ENCODE measurements at places on chromosomes 3 and 15.

GRCh38 chr15:34610354-34610753, 26.9 kb upstream of the GOLGA8B start:
- no peak for DNase-seq

GRCh38 chr3:64295594-64295993, 70.3 kb upstream of the PRICKLE2 start:
- no peak for DNase-seq

DNA sequence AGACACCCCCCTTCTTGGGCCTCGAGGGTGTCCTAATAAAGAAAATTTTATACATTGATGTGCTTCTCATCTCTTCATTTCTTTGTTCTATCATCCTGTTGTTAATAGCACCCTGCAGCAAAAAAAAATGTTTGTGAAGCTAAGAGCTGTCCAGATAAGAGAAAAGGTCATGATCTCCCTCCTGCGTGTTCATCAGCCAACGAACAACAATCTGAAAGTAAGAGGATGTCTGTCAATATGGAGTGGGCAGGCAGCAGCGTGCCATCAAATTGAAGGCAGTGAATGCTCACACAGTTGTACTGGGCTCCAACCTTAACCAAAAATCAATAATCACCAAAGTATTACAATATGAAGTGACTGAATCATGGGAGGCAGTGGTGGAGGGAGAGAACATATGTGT, 418.6 kb upstream of the ONECUT1 start:
- DNase-seq, result no peak

DNA sequence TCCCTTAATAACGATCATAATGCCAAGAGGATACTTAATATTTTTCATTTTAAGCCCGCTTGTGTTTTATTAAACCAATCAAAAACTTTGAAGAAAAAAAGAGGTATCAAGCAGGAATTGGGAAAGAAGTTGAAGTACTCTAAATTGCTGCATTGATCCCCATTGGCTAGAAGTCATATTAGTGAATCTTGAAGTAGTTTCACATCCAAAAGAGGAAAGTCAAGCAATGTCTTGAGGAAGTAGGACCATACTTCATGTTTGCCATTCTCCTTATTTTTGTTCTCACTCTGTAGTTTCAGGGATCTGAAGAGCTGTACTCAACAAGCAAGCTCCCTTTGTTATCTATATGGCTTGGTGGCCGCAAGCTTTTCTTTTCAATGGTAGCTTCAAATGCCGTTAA, 2.2 kb downstream of the SCAANT1 start:
- no peak for DNase-seq

- no peak for DNase-seq
Measured at GRCh38 chr3:39502838-39503145, 35.3 kb downstream of the MOBP start.

GRCh38 chr3:105195260-105195659, 171.4 kb upstream of the ALCAM start:
- DNase-seq, result no peak

GRCh38 chr3:24503616-24504113, 9.0 kb upstream of the THRB start:
- DNase-seq, result no peak

GRCh38 chr15:58114812-58115211, 23.4 kb upstream of the AQP9 start:
- DNase-seq, result no peak

DNA sequence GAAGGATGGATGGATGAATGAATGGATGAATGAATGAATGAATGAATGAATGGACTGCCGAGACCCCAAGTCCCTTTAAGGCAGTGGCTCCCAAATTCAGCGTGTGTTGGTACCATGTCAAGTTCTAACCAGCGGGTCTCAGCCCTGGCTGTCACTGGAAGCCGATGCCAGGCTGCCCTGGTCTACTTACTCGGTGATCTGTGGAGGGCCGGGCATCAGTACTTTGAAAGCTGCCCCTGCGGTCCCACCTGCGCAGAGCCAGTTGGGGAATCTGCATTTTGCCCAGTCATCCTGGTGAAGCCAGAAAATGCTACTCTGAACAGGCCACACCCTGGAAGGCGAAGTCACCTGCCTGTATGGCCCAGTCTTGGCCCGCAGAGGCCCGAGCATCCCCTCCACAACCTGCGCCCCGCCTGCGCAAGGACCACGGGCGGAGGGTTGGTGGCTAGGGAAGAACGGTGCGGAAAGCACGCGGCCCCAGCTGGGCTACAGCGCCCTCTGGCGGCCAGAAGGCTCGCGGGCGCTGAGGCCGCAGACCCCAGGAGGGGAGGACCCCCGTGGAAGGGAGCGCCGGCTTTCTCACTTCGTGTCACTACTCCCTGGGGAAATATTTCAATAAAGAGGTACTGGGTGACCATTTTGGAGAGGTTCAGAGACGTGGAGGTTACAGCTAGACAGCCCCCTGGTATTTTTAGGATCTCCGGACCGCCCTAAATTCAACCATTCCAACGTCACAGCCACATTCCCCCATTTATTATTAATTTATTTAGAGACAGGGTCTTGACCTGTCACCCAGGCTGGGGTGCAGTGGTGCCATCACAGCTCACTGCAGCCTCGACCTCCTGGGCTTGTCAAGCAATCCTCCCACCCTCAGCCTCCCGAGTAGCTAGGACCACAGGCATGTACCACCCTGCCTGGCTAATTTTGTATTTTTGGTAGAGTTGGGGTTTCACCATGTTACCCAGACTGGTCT, 34.9 kb downstream of the PRKCD start:
- peak; percentile 66 for DNase-seq

GRCh38 chr3:128435058-128435457, 31.6 kb downstream of the DNAJB8 start:
- DNase-seq, result no peak

DNA sequence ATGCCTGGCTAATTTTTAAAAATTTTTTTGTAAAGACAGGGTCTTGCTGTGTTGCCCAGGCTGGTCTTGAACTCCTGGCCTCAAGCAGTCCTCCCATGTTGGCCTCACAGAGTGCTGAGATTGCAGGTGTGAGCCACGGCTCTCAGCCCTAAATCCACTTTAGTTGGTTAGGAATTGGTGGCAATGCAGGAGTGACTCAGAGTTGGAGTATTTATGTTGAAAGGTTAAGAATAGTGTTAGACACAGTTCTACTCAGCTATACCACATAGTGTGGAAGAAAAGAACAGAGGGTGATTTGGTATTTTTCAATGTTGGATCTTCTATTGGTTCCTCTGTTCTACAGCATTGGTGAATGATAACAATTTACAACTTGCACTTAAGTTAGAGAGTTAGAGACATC, 7.6 kb downstream of the ZNF639 start:
- DNase-seq, result no peak

DNA sequence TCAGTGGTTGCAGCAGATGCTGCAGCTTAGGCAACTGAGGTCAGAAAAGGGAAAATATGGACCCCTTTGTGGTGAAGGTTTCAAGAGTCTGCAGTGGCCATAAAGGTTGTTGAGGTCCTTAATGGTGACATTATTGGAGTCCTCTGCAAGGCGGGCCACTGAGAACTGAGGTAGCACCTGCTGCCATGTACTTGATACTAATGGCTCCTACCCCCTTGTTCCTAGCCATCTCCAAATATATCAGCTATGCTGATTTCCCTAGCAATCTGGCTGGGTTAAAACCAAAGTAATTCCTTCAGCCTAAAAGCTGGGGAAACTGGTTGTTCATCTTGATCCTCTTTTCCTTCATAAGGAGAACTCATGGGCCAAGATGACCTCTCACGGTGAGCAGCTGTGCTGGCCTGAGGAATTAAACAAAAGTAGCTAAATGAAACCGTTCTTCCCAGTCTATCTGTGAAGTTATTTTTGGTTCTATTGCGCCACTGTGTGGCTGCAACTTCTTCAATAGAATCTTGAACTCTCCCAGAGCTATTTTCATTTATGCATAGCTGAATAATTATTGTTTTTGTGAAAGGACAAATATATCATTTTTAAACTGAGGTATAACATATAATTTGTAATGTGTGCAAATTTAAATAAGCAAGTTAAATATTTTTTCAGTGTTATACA, 76.1 kb upstream of the PLSCR4 start:
- no peak for DNase-seq

Measured in activated CD4-positive, alpha-beta memory T cell treated with anti-CD3 and anti-CD28 coated beads for 36 hours (primary cell).